ENCODE measurements at places on chromosomes 3 and 15.
A peak's percentile ranks its signal among the peaks of the same experiment; 100 is the strongest.

DNA sequence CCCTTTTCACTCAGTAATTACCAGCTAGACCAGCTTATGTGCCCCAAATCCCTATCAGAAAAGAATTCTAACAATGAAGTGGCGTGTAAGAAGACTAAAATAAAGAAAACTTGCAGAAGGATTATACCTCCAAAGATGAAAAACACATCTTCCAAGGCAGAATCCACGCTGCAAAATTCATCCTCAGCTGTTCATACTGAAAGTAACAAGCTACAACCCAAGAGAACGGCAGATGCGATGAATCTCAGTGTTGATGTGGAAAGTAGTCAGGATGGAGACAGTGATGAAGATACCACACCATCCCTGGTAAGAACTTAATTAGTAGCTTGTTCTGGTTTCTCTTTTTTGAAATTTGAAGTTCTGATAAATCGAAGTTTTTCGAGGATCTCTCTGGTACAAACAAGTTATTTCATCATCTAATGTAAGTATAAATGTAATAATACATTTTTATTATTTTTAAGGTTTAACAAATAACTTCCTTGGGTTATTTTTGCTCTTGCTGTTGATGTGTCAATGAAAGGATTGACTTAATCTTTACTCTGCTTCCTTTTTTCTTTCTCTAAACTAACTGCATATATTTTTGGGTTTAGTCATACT is 1.4 kb downstream of the WDR76 start:
- DNase-seq = peak; percentile 17

DNA sequence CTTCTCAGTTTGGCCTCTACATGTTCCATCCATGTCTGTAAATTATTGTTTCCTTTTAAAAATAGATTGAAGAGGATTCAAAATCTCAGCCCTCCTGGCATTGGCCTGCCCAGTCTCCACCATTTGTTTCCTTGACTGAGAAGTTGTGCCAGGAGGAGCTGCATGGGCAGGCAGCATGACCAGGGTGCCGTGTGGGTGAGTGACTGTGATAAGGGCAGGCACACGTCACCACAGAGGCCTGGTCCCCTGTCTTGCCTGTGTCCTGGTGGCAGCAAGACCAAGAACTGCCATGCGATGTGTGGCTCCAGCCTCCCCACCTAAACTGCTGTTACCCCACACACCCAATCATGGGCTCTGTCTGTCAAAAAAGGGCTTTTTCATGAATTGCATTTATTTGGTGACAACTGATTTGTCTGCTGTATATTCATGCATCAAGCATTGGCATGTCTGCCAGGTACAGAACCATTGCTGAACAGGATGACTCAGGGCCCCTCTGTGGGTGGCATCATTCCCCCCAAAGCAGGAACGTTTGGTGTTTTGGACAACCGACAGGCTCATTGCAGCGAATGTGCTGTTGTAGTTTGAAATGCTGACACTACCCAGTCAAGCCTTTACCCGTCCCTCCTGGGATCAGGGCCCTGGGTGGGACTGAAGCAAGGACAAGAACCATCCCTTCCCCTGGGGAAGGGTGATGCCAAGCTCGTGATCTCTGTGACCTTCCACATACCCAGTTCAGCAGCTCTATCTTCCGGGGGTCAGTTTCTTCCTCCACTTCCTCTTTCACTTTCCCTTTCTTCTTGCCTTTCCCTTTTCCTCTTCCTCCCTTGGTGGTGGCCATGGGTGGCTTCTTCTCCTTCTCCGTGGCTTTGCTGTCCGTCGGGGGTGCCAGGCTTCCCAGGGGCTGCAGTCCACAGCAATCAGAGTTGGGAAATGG is 51.6 kb downstream of the TRPM1 start:
- no peak for DNase-seq

DNA sequence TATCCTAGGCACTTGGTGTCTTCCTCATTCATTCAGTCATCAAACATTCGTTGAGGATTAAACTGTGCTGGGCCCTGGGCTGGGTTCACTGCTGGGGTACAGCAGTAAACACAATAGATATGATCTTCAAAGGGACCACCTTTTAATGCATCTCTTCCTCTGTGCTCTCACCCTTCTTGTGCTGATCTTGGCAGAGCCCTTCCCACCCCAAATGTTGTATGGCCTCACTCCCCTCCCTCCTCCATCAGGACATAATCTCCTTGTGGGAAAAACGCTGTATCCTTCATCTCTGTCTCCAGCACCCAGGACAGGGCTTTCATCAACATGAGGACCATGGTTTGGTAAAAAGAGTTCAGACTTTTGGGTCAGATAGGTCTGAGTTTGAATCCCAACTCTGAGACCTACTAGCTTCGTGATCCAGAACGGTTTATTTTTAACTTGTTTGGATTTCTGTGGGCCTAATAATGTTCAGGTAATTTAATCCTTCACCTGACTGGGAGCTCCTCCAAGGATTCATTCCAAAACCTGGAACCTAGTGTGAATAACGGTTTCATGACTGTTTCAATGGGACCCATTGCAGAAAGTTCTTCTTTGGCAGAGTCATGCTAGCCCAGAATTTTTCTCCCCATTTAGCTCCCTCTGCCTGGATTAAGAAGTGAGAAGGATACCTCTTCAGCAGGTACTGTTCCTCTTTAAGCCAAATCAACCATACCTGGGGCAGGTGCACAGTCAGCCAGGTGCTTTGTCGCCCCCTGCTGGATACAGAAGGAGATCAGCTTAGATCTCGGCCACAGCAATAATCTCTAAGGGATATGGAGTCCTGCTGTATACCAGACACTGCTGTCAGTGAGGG is 5.2 kb upstream of the WNT7A start:
- no peak for DNase-seq

GRCh38 chr15:100628746-100629145 is 26.4 kb downstream of the ASB7 start:
- DNase-seq = peak; percentile 60

DNA sequence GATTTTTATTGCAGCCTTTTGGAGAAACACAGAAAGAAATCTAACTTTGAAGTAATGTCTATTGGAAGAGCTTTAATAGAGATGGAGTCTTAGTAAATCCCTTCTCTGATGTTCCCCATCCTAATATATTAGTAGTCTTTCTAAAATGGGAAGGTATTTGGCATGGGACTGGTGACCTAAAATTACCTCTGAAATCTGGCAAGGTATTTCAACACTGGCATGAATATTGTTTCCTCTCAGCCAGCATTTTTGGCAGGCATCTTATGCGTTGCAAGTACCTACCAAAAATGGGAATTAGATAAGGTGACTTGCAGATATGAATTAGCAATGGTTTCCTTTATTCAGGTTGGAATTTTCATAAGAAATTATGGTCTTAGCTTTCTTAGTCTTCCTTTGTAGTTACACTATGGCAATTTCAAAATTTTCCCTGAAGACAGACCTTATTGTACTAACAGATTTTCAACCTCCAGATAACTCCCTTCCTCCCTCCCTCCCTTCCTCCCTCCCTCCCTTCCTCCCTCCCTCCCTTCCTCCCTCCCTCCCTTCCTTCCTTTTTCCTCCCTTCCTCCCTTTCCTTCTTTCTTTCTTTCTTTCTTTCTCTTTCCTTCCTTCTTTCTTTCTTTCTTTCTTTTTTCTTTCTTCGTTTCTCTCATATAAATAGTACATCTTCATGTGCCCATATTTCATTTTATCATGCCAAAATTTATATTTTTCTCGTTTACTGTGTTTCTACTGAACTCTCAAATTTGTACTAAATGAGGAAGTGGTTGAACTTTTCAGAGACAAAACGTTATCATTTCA is 168.2 kb upstream of the KCNMB2 start:
- no peak for DNase-seq

DNA sequence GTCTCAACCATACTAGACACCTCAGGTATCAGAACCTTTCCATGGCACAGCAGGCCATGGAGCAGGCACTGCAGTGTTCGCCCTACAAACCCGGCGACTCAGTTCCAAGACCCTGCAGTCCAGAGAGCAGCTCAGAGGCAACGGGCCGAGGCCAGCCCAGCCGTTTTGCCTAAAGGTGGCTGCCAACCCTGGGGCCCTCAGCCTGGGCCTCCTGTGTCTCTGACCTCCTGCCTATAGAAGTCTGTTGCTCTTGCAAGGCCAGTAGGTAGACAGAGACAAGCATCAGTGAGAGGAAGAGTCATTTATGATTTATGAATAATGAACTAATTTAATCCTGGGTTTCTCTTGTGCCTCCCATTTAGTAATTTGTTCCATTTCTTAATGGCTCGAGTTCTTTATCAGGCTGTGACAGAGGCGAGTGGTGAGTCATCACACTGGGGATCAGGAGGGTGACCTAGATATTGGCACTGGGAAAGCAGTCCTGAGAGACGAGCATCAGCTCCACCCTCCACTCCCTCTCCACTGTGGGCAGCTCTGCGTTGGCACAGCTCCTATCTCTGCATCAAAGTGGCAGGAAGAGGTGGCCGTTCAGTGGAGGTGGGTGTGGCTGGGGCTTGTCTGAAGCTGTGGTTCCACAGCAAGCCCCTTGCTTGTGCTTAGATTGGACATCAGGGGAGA is 79.8 kb downstream of the ABHD5 start:
- peak; percentile 27 for DNase-seq

DNA sequence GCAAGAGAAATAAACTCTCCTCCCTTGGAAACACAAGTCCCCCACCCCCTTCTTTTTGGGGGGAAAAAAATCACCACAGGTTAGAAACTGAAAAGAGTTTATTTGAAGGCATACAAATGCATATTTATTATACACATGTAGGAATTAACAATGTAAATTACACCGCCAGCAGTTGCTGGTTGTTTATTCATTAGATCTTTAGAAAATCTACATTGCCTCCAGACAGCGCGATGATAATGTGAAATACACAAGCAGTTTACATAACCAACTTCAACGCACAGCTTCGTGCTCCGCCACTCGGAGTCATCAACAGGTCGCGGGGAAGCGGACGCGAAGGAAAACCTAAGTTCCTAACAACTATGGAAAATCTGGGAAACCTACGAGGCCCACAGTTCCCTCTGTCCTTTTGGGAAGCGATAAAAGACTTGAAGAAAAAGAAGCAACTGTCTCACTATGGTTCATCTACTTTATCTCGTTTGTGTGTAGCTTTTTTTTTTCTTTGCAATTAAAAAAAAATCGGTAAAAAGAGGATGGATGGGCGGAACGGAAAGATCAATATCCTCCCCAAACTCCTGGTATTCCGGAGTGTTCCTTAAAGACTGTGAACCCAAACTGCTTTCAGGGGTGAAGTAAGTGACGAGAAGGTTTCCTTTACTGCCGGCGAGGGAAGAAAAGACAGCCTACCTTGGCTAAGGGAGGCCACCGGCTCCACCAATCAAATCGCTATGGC is 8.4 kb upstream of the FOXB1 start:
- no peak for DNase-seq

DNA sequence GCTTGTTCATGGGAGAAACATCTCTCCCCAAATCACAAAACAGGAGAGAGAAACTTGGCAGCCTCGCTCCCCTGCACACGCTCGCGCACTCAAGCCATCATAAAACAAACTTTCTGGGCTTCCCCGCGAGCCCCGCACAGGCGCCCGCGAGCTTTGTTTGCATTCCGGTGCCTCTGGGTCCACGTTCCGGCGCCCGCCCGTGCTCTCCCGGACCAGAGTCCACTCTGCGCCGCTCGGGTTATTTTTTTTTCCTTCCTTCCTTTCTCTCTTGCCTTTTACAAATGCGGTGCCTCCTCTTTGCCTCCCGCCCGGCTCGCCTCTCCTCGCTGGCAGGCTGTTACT is 363 bp downstream of the MAGI1 start:
- no peak for DNase-seq

DNA sequence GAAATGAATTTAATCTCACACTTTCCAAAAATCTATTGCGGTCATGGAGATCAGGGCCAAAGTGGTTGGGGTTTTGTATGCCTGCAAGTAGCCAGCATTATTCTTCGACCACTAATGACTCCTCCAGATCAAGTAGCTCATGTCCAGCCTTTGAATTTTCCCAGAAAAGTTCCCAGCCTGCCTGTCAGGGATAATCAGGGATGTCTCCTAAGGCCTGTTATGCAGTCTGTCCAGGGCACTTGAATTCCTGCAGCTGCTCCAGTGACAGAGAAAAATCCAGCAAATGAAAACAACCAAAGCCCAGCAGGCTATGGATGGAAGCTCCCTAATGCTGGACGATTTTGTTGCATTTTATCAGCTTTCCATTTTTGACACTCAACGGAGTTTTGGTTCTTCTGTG is 215.4 kb downstream of the ADAMTSL3 start:
- no peak for DNase-seq

DNA sequence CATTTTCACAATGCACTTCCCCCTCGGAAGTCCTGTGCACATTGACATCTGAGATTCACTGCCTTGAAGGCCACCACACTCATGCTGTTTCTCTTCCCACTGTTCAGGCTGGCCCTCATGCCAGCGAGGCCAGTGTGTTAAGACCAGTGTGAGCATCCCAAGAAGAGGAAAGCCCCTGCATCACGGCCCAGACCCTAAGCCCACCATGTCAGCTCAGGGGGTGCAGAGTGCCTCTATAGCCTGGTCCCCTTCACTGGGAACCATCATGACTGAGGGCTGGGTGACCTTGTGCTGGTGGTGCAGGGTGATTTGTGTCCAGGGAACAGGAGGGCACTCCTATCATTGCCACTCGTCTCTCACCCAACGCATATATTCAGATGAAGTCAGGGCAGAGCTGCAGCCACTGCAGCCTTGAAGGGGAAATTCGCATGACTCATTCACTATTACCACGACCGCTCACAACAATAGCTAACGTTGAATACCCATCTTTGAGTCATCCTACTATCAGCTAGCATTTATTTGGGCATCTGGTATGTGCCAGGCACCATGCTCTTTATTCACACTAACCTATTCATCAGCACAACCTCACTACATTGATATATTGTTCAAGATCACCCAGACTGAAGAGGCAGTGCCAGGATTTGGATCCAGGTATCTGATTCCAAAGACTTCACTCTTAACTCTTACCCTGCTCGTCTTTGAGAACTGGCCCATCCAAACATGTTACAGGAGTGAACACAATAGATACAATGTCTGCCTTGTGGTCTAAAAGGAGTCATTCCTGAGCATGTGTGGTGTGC is 58.8 kb upstream of the SLC6A11 start:
- DNase-seq = no peak

- no peak for DNase-seq
Observed at GRCh38 chr15:47961401-47962090, 159.2 kb upstream of the SLC24A5 start.

DNA sequence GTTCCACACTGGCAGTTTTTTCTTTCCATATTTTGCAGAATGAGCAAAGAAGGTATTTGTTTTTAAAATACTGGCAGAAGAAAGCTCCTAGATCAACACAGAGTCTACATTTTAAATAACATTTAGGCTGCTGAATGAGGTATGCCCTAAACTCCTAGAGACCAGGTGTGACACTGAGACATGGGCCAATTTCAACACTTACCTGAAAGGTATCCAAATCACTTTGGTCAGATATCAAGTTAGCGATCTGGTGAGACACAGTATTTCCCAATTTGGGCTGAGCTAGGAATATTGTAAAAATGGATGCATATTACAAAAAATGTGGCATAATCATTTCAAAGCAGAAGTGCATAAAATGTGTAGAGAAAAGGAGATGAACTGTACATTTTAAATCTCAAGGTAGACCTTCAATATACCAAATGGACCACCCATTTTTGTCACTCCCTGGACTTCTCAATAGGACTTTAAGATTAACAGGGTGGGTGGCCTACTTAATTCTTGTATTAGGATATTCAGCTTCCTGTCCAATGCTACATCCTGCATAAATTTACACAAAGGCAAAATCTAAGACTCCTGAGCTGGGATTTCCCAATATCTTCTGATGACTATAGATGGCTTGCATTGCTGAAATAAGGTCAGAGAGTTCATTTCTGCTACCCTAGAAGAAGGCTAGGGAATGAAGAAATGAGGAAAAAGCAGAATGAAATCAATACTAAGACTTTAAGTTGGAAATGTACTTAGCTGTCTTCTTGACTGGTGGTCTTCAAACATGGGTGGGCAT is 487.8 kb downstream of the FOXP1 start:
- no peak for DNase-seq

- DNase-seq = peak; percentile 52
Observed at GRCh38 chr3:104916971-104917370, 449.7 kb upstream of the ALCAM start.

Data from fibroblast of skin of scalp (primary cell).